ENCODE measurements at places on chromosomes 12 and 14.

GRCh38 chr12:108267450-108267849 lies 71.7 kb downstream of the CMKLR1 start:
- DNase-seq = no peak

- peak; percentile 88 for DNase-seq
Observed at GRCh38 chr12:49703647-49704137, 3.5 kb downstream of the FMNL3 start.

DNA sequence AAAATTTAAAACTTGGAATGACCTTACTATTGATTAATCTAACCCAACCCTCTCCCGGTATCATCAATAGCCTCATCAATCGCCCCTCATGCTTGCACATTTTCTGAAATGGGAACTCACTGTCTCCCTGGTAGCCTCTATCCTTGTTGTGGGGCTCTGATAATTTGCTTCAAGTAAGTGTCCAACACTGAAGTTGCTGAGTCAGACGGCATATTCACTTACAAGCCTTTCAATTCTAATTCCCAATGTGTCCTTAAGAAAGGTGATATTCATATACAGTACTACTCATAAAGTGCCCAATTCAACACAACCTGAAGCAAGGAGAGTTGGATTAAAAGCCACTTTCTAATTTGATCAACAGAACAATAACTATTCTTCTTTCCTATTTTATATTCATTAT lies 1146.1 kb upstream of the TMEM132C start:
- no peak for DNase-seq

GRCh38 chr12:4961311-4961710 lies 51.6 kb downstream of the KCNA1 start:
- no peak for DNase-seq

DNA sequence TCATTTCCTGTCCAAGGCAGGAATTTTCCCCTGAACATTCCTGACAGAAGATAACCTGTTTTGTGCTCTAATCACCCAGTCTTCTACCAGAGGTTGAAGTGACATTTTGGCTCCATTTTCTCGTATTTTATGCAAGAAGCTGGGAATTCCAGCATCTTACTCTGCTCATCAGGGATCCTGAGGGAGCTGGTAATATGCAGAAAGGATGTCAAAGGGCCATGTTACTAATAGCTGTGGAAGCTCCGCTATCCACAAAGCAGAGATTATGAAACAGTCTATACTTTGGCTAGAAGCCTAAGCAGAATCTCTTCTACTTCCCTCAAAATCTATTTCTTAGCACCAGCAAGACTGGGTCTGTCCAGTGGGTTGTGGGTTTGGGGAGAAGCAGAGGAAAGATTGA lies 613.0 kb downstream of the DIO2 start:
- peak; percentile 94 for DNase-seq

- DNase-seq = peak; percentile 68
Observed at GRCh38 chr12:15563663-15564062, 225.5 kb downstream of the EPS8 start.

DNA sequence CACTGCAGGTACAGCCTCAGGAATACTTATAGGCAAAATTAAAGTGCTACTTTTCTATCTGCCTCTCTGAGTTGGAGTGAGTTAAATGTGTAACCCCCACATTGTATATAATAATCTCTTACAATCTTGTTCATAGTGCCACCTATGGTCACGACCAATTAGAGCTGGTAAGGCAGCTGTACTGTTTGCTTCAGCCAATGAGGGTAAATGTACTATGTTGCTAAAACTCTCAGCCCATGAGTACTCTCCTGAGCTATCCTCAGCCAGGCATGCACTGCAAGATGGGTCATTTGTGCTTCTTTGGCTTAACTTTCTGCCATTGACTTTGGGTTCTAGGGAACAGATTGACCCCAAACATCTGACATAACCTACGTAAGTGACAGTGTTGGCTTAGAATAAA lies 15.0 kb upstream of the MDM2 start:
- DNase-seq = peak; percentile 70

GRCh38 chr12:49212572-49212971 lies 23.7 kb upstream of the TUBA1A start:
- no peak for DNase-seq

DNA sequence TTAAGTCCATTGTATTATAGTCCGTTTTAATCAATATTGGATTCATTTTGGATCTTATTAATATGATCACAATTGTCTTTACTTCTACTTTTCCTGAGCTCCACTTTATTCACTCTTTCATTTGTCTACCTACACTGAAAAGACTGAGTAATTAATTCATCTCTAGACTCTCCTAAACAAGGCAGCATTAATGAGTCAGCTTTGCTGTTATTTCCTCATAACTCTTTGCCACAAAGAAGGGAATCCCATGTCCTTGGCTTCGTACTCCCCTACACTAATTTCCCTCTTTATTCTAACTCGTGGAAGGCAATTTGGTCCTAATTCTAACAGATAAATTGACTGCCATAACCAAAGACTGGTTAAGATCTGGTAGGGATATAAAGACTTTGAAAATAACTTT lies 91.9 kb downstream of the ARMH4 start:
- DNase-seq = no peak

All from choroid plexus epithelial cell (primary cell).